ENCODE measurements at places on chromosomes 2 and 18.

- DNase-seq, result no peak
Measured at GRCh38 chr2:236075802-236076201, 92.4 kb downstream of the GBX2 start.

DNA sequence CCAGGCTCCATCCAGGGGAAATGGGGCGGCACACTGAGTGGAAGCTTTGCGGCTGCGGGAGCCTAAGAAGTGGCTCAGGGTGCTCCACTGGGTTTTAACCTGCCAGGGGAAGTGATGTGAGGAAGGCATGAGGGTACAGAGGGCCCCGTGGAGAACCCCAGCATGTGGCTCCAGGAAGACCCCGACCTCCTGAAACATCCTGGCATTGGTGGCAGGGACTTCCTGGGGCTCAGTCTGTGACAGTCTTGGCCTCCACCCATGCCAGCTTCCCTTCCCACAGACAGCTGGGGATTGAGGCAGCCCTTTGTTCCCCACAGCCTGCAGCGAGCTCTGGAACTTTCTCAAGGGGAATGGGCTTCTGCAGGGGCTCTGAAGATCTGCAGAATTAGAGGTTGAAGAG, 146.6 kb downstream of the TNS1 start:
- DNase-seq, result no peak

- no peak for DNase-seq
Measured at GRCh38 chr2:177478029-177478428, 85.5 kb downstream of the AGPS start.

- no peak for DNase-seq
Measured at GRCh38 chr2:150532879-150533278, 45.4 kb upstream of the RND3 start.

DNA sequence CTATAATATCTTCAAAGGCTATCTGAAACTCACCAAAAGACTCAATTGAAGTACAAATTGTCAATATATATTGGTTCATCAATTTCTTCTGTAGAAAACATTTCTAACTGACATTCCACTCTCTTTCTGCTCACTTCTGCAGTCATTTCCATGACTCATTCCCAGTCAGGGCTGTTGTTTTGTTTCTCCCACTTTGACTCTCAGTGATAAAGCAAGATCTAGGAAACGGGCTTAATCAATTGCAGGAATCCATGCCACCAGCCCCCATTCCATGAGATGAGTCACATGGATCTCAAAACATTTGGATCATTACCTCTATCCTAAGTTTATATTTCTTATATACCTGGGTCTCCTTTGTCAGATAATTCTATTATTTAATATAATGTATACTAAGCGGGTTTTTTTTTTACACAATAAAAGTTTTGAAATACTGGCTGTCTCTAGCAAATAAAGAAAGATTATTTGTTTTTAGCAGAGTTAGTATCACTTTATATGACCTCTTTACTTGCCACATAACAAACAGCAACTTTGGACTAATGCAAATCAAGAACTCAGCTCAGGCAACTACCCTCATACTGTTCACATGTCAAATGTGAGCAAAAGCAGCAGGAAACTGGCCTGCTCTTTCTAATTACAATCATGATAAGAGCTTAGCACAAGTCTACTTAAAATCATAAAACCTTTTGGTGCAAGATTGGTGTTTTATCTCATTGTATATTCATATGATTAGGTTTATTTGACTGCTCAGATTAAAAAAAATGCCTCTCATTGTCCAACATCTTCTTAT, 251.1 kb upstream of the PIK3C3 start:
- no peak for DNase-seq

DNA sequence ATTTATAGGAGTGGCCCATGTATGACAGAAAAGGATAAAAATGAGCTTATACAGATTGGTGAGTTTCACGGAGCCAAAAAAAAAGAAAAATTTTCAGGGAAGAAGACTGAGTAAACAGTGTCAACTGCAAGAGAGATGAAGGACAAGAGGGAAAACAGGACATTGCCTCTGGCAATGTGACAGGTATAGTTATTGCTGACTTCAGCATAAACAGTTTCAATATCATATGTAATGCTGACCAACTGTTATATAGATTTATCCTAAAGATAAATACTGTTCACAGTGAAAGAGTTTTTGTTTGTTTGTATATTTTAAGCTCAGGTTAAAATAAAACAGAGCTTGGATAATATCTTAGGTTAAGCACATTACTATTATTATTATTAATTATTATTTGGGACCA, 98.0 kb upstream of the FSIP2 start:
- no peak for DNase-seq

DNA sequence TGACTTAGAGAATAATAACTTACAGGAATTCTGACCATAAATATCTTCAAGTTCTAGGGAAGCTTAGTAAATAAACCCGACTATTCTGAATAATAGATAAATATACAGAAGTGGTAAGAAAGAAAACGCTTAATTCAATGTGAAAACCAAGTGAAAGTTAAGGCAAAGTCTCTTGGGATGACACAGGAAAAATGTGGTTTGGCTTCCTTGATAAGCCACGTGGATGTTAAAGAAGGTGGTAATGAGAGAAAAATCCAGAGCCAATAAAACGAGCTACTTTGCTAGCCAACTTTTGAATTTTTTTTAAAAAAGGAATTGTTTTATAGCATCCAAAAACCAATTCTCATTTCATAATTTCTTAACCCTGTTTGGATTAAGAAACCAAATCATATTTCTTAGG, 166.2 kb upstream of the VRK2 start:
- no peak for DNase-seq

DNA sequence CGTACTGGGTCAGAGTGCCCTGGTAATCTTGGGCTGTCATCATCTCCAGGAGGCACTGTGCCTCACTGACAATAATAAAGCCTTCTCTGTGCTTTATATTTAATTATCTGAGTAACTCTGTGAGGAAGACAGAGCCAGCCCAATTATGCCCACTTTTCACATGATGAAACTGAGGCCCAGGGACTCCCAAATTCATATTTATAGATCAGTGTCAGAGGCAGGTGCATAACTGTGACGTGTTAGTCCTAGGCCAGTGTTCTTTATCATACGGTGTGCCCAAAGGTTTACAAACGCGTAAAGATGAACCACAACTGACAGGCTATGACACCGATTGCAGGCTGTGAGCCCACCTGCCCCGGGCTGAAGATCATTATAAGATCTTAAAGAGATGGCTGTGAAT, 65.4 kb downstream of the XDH start:
- DNase-seq, result no peak

DNA sequence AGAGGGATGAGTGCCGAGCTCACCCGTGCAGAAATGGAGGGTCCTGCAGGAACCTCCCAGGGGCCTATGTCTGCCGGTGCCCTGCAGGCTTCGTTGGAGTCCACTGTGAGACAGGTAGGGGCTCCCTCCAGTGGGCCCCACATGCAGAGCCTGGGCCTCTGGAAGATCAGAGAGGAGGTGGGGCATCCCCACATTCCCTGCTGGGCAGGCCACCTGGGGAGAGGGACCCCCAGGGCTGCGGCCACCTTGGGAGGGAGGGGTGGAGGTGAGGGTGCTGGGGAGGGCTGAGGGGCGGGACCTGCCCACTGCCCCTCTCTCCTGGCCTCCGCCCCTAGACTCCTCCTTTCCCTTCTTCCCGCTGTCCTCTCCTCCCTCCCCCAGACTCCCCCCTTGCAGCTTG, 38.5 kb downstream of the MTERF4 start:
- DNase-seq, result no peak

GRCh38 chr18:21451851-21452250, 148.7 kb downstream of the ESCO1 start:
- no peak for DNase-seq

Data from suprapubic skin (tissue), 4 donors.